NCI-H187 treated with DMSO at 0.1 percent for 48 hours (cell line): ENCODE measurements at places on chromosomes 1 and 21.

- peak; percentile 62 for DNase-seq
These were observed 1.8 kb upstream of the CDKN2C start for GRCh38 chr1:50968158-50968820.

DNA sequence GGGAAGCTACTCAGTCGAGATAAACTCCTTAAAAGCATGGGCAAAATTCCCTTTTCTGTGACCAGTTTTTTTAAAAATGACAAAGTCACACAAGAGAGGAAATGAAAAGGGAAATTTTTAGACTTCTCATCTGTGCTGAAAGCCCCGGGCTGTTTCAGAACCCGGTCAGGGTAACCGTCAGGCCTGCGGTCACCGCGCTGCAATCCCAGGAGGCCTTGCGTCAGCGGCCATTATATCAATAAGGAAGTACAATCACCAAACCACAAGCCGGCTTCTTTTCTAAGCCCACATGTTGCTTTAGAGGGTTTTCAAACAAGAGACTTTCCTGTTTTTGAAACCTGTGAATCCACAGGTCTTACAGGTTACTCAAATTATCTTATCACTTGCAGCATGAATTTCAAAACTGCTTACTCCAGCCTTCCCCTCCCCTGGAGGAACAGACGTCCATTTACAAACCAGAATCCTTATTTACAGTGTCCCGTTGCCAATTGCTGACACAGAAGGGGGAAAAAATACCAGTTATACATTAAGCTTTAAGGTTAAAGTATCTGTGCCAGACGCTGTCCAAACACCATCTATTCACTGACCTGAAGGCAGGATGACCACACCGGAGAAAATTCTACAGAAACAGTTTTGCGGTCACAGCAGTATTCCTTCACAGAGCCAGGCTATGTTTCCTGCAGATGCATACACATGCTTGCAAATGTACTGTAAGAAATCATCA lies 165.3 kb downstream of the TOMM20 start:
- no peak for DNase-seq

GRCh38 chr21:28310171-28310685 lies 682.4 kb downstream of the LTN1 start:
- DNase-seq, result no peak

DNA sequence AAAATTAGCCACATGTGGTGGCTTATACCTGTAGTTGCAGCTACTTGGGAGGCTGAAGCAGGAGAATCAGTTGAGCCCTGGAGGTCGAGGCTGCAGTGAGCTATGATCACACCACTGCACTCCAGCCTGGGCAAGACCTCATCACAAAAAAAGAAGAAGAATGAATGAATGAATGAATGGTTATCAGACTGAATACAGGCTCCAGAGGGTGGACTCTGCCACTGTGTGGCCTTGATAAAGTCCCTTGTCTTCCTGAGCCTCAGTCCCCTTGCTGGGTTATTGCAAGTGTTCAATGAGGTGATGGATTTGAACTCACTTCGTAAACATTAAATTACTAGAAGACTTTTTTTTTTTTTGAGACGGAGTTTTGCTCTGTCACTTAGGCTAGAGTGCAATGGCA lies 24.7 kb downstream of the SHISAL2A start:
- DNase-seq, result no peak

DNA sequence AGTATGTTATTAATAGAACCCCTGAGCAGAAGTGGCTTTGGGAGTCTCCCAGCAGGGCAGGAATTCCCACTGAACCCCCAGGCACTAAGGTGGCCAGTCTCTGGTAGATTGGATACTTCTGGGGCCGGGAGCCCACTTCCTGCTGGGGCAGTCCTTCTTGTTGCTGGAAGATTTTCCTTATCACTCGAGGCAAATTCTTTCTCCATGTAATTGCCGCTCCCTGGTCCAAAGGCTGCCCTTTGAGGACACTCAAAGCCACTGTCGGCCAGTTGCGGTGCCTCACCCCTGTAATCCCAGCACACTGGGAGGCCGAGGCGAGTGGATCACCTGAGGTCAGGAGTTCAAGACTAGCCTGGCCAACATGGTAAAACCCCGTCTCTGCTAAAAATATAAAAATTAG lies 22.6 kb upstream of the TNFRSF1B start:
- DNase-seq, result no peak

DNA sequence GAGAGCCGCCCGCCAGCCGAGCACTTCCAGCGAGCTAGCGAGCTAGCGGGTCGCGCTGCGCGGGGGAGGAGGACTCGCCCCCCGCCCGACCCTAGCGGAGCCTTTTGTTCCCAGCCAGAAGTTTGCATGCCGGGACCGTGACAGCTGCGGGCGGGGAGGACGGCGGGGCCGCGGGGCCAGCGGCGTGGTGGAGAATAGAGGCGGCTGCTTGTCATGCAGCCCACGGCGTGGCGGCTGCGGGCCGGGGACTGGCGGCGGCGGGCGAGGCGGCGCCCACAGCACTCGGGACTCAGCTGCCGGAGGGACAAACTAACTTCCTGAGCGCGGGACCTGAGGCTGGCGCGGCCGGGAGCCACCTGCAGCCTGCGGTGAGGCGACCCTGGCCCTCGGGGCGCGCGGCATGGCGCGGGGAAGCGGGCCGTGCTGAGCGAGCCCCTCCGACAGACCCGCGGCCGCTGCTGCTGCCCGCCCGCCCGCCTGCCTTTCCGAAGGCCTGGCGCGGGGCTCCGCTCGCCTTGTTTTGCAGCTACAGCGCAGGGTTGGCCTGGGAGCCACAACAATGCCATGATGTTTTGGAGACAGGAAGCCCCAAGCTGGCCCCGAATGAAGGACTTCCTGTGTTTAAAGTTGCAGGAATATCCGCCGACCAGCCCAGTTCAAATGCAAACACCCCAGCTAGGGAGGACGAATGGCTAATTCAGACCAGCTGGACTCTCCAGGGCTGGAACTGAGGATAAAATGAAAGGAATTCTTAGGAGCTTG lies 82.2 kb upstream of the BMP8A start:
- DNase-seq, result no peak

DNA sequence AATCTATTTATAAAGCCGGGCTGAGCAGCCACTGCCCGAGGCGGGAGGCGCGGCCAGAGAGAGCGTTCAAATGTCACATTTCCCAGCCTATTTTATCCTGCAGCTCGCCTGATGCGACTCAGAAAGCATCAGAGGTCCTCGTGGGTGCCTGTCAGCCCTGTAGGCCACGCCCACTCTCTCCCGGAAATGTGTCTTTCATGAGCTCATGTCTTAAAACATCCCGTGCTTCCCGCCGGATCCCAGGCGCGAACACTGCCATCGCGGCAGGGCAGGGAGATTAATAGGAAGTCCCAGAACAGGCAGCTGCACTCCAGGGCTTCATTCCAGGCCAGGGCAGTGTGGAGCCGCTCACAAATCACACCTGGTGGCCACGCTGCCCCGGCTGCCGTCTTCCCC lies 117.5 kb downstream of the PRDM16 start:
- DNase-seq, result no peak

DNA sequence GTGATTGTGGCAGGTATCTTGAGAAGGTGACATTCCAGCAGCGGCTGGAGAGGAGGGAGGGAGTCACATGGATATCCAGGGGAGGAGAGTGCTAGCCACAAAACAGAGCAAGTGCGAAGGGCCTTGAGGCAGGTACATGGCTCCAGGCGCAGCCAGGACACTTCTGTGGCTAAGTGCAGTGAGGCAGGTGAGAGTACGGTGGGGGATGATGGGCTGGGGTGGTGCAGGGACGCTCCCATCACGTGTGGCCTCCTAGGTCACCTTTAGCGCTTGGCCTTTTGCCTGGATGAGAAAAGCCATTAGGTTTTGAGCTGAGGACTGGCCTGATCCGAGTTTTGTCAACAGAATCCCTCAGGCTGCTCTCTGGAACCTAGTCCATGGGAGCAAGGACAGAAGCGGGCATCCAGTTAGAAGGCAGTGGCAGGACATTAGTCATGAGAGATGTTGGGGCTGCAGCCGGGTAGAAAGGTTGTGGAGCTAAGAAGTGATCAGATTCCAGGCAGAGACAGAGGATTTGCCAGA lies 31.6 kb downstream of the SMYD2 start:
- DNase-seq, result no peak

GRCh38 chr1:14441302-14441741 lies 157.2 kb upstream of the KAZN start:
- no peak for DNase-seq

DNA sequence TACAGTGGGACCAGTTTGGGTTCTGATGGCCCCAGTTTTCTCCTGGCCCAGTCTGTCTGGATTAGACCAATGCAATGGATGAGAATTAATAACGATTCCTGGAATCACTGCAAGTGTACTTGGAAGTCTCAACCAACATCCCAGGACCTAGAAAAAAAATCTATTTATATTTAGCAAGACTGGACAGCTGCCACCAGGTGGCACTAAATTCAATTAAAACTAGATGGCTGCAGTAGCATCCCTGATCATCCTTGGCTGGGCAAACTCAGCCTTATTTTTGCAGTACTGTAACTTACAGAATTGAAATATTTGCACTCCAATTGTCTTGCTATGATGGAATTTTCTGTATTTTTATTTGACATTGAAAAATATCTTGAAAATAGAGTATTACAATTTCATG lies 165.7 kb downstream of the NCAM2 start:
- DNase-seq, result no peak

GRCh38 chr1:43256675-43257570 lies 12.9 kb upstream of the TMEM125 start:
- DNase-seq, result no peak

GRCh38 chr1:209808059-209808581 lies 2.2 kb upstream of the IRF6 start:
- no peak for DNase-seq

- no peak for DNase-seq
These were observed 244.3 kb downstream of the SLC45A1 start for GRCh38 chr1:8562222-8562621.

DNA sequence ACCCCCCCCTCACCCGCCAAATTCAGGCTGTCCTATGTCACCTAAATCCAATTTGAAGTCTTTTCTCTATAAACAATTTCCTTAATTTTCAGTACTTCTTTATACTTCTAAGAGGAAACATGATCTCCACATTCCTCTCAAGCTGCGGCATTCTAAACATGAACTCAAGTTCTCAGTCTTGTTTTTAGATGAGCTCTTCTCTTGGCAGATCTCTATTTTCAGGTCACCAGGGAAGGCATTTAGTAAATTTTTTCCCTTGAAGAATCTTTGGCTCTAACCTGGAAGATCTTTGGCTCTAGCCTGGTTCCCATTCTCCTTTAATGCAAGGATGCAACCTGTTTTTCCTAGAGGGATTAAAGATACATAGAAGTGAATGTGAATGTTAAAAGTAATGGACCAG lies 193.4 kb downstream of the ATG4C start:
- no peak for DNase-seq

- DNase-seq, result no peak
These were observed 226.4 kb downstream of the TGFB2 start for GRCh38 chr1:218571491-218571890.

DNA sequence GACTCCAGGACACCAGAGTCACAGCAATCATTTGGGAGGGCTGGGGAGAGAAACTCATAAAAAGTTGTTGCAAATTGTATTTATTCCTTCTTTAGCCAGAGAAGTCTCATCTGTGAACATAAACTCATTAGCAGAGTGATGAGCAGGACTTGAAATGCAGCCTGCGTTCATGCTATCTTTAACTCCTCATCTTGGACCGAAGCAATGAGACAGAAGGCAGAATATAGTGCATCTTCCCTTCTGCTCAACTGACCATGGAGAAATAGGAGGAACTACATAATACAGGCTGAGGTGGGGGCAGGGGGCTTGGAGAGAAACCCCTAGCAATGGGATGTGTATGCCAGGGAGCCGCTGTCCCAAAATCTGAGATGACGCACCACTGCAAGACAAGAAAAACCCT lies 121.8 kb upstream of the AJAP1 start:
- no peak for DNase-seq

GRCh38 chr1:35202048-35202719 lies 9.2 kb upstream of the SFPQ start:
- DNase-seq, result peak; percentile 68

GRCh38 chr1:50704126-50704525 lies 255.9 kb downstream of the FAF1 start:
- DNase-seq, result no peak

DNA sequence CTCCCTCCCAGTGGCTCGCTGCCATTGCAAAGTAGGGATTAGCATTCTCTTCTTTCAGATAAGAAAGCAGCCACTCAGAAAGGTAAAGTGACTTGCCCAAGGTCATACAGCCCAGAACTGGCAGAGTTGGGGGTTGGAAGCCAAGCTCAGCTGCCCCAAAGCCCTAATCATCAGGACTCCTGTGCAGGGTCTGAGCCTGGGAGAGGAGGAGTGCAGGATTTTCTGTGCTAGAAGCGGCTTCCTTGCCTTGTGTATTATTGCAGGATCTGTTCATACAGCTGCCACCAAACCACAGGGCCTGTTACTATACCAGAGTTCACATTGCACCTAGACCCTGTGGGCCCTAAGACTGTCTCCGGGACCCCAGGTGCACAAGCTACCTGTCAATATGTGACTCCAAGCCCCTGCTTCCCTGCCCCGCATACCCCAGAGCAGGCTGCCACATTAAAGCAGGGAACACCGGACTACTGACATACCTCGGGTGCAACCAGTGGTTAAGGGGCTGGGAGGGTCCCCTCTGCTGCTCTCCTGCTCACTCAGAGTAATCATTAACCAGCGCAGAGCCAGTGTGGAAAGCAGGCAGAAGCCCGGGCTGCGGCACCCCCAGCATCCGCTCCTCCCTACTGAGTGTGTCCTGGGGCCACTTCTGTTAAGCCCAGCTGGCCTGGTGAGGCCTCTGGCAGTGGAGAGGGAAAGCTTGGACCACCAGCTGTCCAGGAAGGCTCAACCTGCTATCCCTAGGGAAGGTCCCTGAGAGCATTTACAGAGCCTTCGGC lies 15.8 kb downstream of the HSPG2 start:
- no peak for DNase-seq

DNA sequence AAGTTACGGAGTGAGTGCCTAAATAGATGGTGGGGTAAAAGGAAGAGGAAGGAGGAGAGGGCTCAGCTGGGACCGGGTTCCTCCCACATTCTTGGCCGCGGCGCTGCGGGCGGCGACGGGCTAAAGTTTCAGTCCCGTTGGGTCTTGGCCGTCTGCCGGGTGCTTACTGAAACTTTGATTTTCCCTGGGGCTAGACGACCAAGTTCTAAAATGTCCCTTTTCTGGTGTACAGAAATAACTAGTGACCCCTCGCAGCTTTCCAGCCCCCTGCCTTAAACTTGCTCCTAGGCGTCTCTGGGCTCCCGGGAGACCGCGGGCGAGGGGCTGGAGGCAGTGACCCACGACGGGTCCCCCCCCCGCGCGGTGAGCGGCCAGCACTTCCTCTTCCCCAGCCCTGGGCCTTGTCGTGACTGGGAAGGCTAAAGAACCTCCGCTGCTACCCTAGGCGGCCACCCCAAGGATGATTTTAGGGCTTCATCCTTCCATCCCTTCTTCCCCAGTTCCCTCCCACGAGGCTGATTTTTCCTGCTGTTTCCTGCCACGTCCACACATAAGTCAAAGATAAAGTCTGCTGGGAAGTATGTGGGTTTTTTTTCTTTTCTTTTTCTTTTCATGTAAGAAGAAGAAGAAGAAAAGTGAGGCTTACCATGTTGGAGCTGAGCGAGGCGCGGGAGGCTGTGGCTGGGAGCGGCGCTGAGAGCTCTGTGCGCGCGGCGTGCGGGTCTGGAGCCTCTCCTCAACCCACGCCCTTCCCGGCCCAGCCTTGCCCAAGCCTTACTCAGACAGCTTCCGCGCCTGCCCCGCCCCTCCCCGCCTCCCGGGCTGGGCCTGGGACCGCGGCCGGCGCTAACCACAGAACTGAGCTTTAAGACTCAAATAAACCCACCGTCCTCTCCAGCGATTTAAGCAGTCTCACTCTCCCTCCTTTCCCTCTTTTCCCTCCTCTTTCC lies at the start of gene S100A11:
Gene S100A11, minus strand, starts transcription at position 738 of the 950 bp plus-strand sequence. Its CDS starts 89 bp downstream, at position 649.
- peak; percentile 32 for DNase-seq
